ENCODE measurements at places on chromosomes 7 and 10.

- no peak for DNase-seq
These were observed 121.6 kb downstream of the MTPAP start for GRCh38 chr10:30227481-30227880.

DNA sequence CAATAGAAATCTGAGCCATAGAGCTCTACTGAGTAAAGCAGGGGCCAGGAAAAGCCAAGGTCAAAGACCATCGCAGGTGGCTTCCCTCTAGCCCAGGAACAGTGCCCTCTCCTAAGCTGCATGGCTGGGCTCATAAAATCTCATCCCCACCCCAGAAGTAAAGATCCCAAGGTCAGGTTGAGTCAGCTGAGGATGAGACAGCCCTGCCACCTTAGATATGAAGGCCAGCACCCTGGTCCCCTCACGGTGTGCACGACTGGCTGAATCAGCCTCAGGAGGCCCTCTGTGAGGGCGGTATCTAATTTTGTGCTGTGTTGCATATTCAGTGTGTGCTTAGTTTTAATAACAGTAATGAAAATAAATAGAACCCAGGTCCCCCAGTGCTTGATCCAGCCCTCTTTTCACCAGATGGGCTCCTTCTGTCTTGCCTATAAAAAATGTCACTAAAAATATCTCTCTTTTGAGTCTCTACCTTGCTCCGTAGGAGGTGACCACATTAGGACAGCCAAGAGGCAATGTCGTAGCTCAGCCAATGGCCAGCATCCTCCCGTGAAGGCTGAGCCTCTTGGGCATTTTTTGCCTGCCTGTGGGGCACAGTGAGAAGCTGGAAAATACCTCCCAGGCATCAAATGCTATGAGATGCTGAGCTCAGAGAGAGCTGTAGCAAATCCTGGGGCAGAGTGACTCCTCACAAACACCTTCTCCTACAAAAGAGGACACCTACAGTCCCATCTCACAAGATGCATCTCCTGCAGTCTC, 424.0 kb downstream of the PLXNA4 start:
- DNase-seq, result no peak

DNA sequence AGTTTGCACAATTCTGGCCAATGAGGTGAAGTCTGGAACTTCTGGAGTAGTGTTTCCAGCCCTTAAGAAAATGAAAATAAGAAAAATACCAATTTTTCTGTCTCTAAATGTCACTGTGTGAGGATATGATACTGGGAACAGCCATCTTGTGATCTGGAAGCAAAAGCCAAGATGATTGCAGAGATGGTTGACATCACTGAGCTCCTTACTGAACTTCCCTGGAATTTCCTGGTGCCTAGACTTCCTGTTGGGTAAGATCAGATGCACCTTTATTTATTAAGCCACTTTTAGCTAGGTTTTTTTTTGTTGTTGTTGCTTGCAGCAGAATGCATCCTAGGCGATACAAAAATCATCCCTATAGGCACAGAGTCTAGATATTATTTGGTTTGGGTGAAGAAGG, 27.3 kb upstream of the INHBA start:
- DNase-seq, result no peak

- peak; percentile 35 for DNase-seq
These were observed 42.3 kb downstream of the BZW2 start for GRCh38 chr7:16688249-16688648.

- DNase-seq, result no peak
These were observed 47.4 kb downstream of the AFAP1L2 start for GRCh38 chr10:114356751-114357514.

DNA sequence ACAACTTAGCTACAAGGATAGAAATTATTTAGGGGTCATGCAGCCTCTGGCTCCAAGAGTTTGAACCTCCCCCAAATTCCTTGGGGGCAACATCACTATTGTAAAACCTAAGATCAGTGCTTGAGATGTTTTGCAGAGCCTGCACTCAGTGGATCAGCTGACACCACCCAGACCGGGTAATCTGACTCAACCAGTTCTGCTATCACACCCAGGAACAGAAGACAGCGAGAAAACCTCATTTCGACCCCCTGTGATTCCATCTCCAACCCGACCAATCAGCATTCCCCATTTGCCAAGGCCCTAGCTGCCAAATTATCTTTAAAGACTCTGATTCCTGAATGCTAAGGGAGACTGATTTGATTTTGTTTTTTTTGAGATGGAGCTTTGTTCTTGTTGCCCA, 5.2 kb downstream of the TACR2 start:
- peak; percentile 49 for DNase-seq

DNA sequence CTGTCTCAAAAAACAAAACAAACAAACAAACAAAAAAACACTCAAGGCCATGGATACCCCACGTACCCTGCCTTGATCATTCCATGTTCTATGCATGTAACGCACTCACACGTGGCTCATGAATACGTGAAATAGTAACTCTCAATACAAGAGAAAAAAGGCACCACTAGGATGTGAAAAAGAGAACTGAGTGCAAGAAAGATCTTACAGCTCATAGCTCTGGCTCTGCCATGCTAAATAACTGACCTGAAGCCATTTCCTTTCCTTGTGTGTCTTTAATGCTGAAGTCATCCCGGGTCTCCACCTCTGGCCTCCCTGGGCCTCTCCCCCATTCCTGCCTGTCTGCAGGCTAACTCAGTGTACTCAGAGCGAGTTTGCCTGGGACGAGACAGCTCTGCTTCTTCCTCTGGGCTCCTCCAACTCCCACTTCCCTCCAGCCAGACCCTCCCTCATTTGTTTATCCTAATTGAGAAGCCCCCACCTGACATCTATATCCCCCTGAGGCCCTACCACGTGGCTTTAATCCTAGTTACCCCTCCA, 117.3 kb downstream of the PRPF18 start:
- no peak for DNase-seq

GRCh38 chr10:44935966-44936295, 23.7 kb upstream of the RASSF4 start:
- DNase-seq, result no peak

DNA sequence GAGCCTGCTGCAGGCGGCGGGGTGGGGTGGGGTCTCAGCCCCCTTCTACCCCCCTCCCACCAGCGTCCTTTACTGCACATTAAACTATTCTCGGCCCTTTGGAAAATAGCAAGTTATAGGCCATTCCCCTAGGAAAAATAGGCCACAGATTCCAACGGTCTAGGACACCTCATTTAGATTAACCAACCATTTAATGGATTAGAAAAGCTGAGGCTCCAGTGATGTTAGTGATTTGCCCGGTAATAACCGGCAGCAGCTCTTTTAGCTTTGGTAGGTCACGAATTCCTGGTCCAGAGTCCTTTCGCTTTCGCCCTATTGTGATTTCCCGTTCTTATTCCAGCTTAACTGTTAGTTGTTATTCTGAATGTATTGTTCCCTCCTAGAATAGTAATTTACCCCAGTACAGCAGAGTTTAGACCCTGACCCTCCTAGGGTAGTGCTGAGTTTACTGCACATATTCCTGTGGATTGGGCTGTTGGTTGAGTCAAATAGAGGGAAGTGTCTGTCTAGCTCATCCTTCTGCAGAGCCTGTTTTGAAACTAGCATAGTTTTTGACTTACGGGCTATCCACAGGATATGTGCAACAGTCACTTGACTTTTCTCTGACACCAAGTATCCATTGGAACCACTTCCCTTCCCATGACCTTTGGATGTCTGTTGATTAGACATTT, 754 bp downstream of the GSTO1 start:
- DNase-seq, result peak; percentile 26

DNA sequence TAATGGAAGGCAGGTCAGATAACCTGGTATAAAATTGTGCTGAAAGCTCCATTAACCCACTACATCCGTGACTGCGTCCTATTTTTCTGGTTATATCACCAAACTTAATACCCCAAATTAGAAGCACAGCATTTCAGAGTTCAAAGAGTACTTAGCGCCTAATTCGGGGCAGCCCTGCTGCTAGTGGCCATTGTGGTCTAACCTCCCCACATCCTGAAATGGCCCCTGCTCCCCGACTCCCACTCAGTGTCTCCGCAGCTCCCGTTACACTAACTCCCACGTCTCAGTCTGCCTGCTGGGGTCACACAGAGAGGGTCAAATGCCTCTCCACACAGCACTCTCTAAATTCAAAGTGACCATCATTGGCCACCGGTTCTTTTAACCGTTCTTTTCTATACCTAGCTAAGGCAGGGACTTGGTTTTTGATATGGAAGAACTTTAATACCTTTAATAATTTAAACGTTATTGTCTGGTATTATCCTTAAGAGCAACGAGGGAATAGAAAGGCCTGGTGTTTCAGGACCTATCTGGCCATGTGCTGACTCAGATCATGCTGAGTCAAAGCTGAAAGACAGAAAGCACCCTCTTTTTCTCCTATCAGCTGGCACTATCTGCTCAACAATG, 117.1 kb downstream of the KMT2E start:
- no peak for DNase-seq

- no peak for DNase-seq
These were observed 132.0 kb upstream of the STK17A start for GRCh38 chr7:43450894-43451293.
